Calu3 (cell line): ENCODE measurements at places on chromosomes 12 and 14. TPM values are rescaled to one million over a fixed set of nuclear protein-coding genes. Genes with fewer than 3 reads are reported as not detected.
A peak's percentile ranks its signal among the peaks of the same experiment; 100 is the strongest.

DNA sequence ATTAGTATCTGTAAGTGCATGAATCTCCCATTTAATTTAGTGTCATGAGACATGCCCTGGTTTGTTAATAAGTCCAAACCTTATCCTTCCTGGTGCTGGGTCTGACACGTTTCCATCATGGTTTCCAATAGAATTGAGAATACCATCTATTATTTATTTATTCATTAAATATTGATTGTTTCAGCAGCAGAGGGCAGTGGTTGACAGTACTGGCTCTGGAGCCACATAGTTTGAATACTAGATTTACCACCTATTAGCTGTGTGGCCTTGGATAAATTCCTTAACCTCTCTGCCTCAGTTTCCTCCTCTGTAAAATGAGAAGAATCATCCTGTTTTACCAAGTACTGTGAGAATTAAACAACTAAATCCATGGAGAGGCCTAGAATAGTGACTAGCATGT, 941 bp upstream of the STAB2 start:
- H3K4me1 ChIP-seq: no peaks in the 10 kb centered on the region
- peaks cover 42% of the 10 kb centered on the region for H3K27me3 ChIP-seq
- H3K4me3 ChIP-seq: no peak overlapping the region
- no peaks in the 10 kb centered on the region for H3K36me3 ChIP-seq

DNA sequence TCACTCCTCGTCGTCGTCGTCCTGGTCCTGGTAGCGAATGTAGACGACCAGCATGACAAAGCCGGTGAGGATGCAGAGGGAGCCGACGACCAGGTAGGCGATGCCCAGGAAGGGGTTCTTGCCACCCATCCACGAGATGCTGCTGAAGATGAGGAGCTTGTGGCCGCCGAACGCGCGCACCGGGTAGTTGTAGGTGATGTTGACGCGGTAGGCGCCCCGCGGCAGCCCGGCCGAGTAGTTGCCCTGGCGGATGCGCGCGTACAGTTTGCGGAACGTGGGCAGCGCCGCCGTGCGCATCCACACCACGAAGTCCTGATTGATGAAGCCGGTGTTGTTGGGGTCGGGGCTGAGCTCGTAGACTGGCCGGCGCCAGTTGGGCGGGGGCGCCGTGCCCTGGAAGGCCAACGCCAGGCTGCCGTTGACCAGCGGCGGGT, 1.0 kb downstream of the TMEM30B start:
- peak; percentile 36 for DNase-seq
- H3K27ac ChIP-seq: peak overlapping the region; percentile 55
- H3K36me3 ChIP-seq: peaks cover 32% of the 10 kb centered on the region
- peak overlapping the region; percentile 100 for H3K4me3 ChIP-seq

DNA sequence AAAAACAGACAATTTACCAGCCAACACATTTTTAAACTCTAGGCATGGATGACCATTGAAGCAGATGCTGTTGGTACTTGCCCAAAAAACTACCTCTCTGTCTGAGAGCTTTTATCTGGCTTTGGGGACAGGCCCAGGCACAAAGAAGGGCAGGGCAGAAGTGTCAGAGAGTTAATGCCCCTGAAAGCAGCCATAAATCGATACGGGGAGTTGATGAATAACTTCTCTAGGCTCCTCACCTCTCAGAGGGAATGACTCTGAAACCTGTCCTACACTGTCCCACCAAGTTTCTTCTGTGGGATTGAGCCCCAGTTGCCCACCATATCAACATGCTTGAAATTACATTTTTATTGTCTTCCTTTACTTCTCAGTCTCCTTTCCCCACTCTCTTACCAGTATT, 113.0 kb upstream of the DAAM1 start:
- no peak overlapping the region for H3K4me3 ChIP-seq
- H3K27me3 ChIP-seq: no peaks in the 10 kb centered on the region
- no peak overlapping the region for H3K27ac ChIP-seq

MANSC4 gene
- total RNA-seq: not detected in 2 replicates

GRCh38 chr12:86196465-86196864, 59.7 kb downstream of the MGAT4C start:
- H3K27ac ChIP-seq: no peak overlapping the region
- no peaks in the 10 kb centered on the region for H3K27me3 ChIP-seq
- no peak for DNase-seq
- H3K4me1 ChIP-seq: peaks cover 8% of the 10 kb centered on the region
- H3K36me3 ChIP-seq: no peaks in the 10 kb centered on the region

CAPS2 gene
- 11.8 and 12.1 TPM in 2 replicates for total RNA-seq

TAS2R8 gene
- total RNA-seq: not detected in 2 replicates

- no peak for DNase-seq
- no peaks in the 10 kb centered on the region for H3K27me3 ChIP-seq
- peak overlapping the region; percentile 6 for H3K27ac ChIP-seq
- H3K36me3 ChIP-seq: no peaks in the 10 kb centered on the region
- H3K4me1 ChIP-seq: peaks cover 49% of the 10 kb centered on the region
These were observed 364.9 kb upstream of the KITLG start for GRCh38 chr12:88945051-88945732.

PPP1R1A gene
- total RNA-seq: 0.26 TPM in 1 of 2 replicates, not detected in the other

GRCh38 chr14:63301891-63302534, 16.7 kb downstream of the GPHB5 start:
- H3K4me3 ChIP-seq: no peak overlapping the region
- H3K4me1 ChIP-seq: no peaks in the 10 kb centered on the region
- H3K27me3 ChIP-seq: no peaks in the 10 kb centered on the region
- H3K36me3 ChIP-seq: no peaks in the 10 kb centered on the region

NINJ2 gene
- total RNA-seq: not detected in 2 replicates

DNA sequence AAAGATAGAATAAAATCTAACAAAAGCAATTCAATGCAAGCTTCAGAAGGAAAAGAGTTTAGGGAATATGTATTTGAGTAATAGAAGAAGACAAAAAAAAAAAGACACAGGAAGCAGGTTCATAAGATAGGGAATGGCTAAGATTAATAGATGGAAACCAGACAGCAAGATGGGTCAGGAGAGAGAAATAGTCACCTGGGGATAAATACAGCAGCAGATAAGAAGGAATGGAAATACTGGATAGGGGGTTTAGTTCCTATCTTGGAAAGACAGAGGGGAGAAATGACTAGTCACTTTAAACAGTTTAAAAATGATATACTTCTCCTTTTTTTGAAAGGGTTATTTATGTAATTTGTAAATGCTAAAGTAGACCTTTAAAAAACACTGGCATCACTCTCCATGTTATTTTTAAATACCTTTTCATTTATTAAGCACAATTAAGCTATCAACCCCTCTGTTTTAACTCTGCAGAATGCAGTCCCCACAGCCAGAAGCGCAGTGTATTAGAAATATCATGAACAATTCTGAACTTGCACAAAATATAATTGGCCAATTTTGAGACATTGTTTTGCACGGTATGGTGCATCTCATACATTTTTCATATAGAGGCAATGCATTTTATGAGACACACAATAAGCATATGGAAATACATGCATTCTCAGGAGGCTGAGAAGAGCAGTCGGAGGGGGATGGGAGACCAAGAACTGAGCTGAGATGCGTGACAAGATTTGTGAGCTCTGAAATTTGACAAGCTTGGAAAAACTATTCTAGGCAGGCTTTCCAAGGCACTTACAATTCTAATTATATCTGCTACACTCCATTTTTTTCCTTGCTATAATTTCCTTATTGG, 303.4 kb upstream of the PRICKLE1 start:
- no peak overlapping the region for H3K4me3 ChIP-seq
- no peaks in the 10 kb centered on the region for H3K36me3 ChIP-seq
- no peak overlapping the region for H3K27ac ChIP-seq
- H3K4me1 ChIP-seq: peaks cover 2% of the 10 kb centered on the region

- no peak for DNase-seq
- no peak overlapping the region for H3K27ac ChIP-seq
- H3K36me3 ChIP-seq: peaks cover under 1% of the 10 kb centered on the region
- H3K4me3 ChIP-seq: no peak overlapping the region
- no peaks in the 10 kb centered on the region for H3K27me3 ChIP-seq
These were observed 5.9 kb downstream of the POMT2 start for GRCh38 chr14:77314539-77315457.

- H3K4me3 ChIP-seq: no peak overlapping the region
- peaks cover 18% of the 10 kb centered on the region for H3K4me1 ChIP-seq
- H3K27me3 ChIP-seq: no peaks in the 10 kb centered on the region
- H3K36me3 ChIP-seq: peaks cover 6% of the 10 kb centered on the region
These were observed 442.5 kb upstream of the PDE3A start for GRCh38 chr12:19925841-19926240.

KLHL33 gene
- total RNA-seq: not detected in 2 replicates

DNA sequence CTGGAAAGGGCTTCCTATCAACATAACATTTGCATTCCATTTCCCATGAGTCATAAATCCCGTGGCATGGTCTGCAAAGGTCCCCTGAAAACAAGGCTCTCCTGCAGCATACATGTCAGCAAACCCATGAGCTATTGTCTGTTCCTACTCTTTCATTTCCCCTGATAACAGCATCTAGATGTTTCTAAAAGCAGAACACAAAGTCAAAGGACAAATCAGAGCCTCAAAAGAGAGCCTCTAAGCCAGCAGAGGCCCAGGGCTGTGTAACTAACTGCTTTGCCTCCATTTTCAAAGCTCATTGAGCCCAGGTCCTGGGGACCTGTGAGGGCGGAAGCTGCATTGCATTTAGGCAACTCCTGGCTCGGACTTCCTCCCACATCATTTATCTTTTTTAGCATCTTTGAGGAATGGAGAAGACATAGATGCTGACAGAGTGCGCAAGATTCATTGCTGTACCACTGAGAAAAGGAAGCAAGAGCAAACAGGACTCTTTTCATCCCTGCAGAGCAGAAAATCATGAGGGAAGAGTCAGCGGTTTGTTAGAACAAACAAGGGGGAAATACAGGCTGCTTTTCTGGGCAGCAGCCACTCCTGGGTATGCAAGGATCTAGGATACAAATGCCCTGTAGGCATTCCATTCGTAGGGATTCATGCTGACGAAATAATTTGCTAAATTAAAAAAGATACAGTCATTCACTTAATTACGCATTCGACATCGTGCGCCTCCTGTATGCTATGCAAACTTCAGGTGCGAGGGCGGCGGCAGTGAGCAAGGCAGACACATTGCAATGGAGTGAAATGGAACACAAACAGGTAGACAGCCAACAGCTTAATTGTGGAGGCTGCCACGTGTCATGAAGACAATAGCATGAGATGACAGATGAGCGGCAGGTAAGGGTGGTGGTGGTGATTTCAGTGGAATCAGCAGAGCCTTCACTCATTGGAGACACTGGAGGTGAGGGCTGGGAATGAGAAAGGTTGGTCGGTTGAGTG, 131.0 kb downstream of the TMEM132D start:
- H3K4me3 ChIP-seq: no peak overlapping the region
- H3K4me1 ChIP-seq: no peaks in the 10 kb centered on the region
- no peaks in the 10 kb centered on the region for H3K36me3 ChIP-seq
- no peaks in the 10 kb centered on the region for H3K27me3 ChIP-seq
- H3K27ac ChIP-seq: no peak overlapping the region

GRCh38 chr14:63933711-63934110, 80.9 kb downstream of the SYNE2 start:
- peaks cover 10% of the 10 kb centered on the region for H3K36me3 ChIP-seq
- peaks cover 10% of the 10 kb centered on the region for H3K4me1 ChIP-seq
- H3K27me3 ChIP-seq: no peaks in the 10 kb centered on the region
- no peak for DNase-seq
- no peak overlapping the region for H3K4me3 ChIP-seq
- no peak overlapping the region for H3K27ac ChIP-seq
